ENCODE measurements at places on chromosomes 11 and 22.
A peak's percentile ranks its signal among the peaks of the same experiment; 100 is the strongest.

DNA sequence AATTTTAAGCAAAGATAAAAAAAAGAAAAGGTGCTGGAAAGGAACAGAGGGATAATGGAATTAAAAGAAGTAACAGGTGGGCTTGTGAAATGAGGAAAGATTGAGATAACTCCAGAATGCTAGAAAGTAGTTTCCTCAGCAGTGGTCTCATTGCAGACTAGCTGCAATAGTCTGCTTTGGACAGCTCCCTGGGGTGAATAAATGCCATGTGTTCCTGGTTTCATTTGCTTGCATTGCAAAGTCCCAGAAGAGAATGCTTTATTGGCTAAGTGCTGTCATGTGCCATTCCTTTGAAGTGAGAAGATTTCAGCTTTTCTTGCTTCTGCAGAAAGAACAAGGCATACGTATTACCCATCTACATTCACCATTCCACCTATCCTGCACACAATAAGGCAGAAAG is 478.8 kb upstream of the RAG2 start:
- DNase-seq: peak; percentile 13

- no peak for DNase-seq
Observed at GRCh38 chr22:30188911-30189310, 57.6 kb downstream of the LIF start.

DNA sequence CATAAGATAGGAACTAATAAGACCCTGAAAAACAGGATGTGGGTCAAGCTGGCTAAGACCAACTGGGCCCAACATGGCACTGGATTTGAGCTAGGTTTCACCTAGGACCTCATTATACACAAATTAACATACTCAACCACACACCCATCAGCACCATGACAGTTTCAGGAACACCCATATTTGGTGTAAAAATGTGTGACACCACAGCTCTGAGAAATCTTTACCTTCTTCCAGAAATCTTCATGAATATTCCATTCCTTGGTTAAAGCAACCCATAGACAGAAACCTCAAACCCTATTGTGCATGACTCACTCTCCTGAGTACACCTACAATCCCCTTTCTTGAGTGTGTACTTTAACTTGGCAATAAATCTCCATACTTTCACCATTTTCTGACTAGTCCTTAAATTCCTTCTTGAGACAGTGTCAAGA is 378.8 kb downstream of the DYNC2H1 start:
- DNase-seq: peak; percentile 73

GRCh38 chr22:25111579-25112517 is 87.8 kb upstream of the CRYBB3 start:
- DNase-seq: no peak

DNA sequence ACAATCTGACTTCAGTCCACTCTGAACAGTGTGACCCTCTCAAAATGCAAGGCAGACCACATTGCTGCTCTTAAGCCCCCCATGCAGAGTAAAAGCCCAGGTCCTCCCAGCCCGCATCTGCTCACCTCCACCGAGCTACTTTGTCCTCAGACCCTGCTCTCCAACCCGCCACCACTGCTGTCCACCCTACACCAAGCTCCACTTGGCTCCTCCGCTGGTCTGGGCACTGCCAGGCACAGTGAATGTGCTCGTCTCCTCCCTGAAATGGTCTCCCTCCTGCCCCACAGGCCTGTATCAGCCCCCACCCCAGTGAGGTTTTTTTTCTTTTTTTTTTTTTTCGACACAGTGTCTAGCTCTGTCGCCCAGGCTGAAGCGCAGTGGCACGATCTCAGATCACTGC is 67.4 kb upstream of the ARFGAP3 start:
- no peak for DNase-seq

DNA sequence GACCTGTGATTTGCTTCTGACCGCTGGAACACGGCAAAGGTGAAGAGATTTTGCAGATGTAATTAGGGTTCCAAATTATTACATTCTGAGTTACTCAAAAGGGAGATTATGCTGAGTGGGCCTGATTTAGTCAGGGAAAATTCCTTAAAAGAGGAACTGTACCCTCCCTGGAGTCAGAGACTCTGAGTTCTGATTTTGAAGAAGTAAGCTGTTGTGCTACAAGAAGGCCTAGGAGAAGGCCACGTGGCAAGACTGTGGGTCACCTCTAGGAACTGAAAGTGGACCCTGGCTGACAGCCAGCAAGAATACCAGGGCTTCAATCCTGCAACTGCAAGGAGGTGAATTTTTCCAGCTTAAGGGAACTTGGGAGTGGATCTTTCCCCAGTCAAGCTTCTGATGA is 45.3 kb downstream of the CHRDL2 start:
- no peak for DNase-seq

DNA sequence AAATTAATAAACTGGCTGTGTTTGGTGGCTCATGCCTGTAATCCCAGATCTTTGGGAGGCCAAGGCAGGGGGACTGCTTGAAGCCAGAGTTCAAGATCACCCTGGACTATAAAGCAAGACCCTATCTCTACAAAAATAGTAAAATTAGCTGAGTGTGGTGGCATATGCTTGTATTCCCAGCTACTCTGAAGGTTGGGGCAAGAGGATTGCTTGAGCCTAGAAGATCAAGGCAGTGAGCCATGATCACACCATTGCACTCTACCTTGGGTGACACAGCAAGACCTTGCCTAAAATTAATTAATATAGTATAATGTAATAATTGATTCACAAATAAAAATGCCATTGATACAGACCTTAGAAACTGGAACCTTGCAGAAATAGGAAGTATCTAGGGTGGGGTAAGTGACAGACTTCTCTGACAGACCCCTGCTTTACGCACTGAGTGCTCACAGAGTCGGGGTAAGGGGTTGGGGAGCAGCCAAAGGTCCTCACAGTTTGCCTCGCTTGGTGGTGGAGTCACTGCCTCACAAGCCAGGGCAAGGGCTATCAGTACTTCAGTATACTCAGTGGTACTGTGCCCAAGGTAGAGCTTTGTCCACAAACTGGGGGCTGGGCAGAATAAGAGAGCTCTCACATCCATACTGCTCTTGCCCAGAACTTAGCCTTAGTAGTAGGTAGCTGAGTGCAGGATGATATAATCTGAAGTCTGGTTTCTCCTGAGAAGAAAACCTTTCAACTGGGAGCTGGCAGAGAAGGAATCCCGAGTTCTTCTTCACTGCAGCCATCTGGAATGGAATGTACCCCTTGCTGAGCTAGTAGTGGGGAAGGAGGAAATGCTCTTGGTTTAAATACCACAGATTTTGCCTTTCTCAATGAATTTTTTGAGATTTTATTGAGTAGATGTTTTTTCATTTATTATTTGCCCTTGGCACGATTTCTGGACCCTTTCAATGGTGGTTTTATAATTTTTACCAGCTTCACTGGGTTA is 65.5 kb downstream of the EMSY start:
- DNase-seq: peak; percentile 83
